ENCODE measurements at places on chromosomes 2 and 18.
A peak's percentile ranks its signal among the peaks of the same experiment; 100 is the strongest.

- DNase-seq: peak; percentile 43
These were observed at the start of gene ZSWIM2 for GRCh38 chr2:186848873-186849578. Gene ZSWIM2 (minus strand): TSS chr2:186849170. CDS start chr2:186849130, 40 bp downstream.

- DNase-seq: no peak
These were observed 169.2 kb downstream of the ZFP36L2 start for GRCh38 chr2:43057026-43057741.

DNA sequence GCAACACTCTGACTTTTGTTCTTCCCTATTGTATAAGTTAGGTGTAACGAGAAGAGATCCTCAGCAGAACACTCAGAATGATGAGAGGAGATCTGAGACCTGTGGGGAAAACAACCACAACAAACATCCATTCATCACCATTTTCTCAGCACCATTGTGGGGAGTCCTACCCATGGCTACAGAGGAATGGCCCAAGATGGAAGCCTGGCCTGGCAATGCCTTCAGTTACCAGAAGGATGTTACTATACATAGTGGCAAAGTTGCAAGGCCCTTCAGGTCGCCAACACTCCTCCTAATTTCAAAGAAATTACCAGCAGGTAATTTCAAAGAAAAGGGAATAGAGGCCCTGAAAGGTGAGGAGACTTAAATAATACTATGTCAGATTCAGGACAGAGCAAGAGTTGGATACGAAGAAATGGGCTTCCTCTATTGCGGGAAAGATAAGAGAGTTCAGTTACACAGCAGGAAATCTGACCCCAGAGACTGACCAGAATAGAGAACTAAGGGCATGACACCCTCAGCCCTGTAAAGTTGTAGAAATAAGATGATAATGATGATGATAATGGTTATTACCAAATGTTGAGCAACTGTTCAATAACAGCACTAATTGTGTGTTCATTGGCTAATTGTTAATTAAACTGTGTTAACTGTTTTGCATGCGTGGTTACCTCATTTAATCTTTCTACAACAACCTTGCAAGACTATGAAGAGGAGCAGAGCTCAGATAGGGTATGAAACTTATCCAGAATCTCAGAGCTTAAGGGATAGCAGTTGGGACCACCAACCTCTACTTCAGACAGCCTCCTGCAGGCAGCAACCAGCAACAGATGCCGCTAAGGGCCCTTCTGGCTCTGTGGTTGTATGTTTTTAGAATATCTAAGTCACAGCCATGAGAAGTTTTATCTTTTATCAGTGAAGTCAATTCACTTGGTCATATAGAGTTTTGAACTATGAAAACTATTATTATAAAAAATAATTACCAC lies 37.5 kb downstream of the DHRS9 start:
- DNase-seq: peak; percentile 47

DNA sequence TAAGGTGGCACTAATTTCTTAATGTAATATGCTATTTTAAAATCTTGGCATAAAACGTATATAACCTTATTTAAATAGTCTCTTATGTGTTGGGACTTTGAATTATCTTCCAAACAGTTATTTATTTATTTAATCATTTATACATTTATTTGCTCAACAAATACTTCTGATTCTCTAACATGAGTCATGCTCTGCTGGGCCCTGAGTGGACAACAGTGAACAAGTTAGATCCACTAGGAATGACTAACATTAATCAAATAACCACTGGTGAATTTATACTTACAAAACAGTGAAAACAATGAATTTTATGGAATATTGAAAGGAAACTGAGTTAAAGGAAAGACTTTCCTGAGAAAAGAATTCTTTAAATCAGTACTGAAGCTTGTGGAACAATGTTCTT lies 1257.2 kb upstream of the CHAC2 start:
- DNase-seq: no peak

GRCh38 chr18:73006331-73006730 lies 138.5 kb upstream of the NETO1 start:
- DNase-seq: no peak

DNA sequence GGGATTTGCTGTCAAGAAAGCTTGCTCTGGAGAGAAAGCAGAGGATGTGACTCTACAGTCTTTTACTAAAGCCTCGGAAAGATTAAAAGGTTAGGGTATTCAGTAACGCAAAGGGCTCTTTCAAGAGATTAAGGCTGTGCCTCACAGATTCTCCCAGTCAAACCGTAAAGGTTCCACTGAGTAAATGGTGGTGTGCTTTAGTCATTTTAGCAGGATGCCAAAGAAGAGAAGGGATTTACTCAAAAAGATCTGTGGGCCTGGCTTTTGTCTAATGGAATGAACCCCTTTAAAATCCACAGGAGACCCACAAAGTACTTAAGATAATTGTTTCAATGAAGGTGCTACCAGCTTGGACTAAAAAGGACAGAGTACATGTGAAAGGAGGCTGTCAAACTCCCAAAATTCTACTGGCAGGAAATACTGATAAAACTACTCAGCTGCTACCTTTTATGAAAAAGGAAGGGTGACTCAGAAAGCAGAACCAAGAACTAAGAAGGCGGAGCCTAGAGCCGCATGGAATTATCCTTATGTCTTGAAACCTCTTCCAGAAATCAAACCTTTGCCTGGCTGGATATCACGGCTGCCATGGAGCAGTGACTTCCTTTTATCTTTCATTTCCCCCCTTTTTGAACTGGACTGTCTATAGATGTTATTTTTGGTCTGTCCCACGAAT lies 670.2 kb upstream of the ZEB2 start:
- DNase-seq: peak; percentile 38

DNA sequence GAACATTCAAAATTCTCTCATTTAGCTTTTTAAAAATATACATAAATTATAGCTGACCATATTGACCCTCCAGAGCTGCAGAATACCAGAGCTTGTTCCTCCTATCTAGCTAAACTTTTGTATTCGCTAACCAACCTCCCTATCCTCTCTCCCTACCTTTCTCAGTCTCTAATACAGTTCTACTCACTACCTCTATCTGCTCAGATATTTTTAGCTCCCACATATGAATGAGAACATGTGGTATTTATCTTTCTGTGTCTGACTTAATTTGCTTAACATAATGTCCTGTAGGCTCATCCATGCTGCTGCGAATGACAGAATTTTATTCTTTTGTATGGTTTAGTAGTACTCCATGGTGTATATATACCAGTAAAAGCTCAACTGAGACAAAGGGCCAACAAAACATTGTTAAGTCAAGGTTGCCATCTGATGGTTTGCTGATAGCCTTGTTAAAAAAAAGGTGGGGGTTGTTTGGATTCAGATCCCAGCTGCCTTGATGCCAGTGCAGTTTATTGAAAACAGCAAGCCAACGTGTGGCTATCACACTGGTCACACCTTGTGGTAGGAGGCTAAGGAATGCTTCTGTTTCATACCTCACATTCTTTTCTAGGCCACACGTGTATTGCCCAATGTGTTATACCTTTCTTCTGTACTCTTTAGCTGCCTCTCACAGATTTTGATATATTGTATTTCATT lies 101.5 kb downstream of the VWA3B start:
- peak; percentile 3 for DNase-seq

GRCh38 chr2:174300114-174300513 lies 34.6 kb upstream of the SP9 start:
- no peak for DNase-seq

GRCh38 chr2:48668992-48669391 lies 51.3 kb downstream of the GTF2A1L start:
- DNase-seq: no peak

DNA sequence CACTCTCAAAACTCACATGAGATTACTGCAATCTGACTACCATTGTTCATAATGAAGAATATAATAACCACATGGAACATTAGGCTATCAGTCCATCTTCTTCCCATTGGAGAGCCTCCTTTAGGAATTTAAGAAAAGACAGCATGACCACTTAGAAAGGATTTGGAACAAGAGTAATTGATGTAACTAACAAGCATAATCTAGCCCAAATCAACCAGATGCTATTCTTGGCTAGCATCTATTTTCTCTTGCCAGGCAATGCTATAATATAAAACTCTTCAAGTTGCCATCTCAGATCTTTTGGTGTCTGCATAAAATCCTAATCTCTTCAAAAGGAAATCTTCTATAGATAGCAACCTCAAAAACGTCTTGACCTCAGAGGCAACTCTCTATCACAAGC lies 152.0 kb upstream of the REG3G start:
- no peak for DNase-seq

DNA sequence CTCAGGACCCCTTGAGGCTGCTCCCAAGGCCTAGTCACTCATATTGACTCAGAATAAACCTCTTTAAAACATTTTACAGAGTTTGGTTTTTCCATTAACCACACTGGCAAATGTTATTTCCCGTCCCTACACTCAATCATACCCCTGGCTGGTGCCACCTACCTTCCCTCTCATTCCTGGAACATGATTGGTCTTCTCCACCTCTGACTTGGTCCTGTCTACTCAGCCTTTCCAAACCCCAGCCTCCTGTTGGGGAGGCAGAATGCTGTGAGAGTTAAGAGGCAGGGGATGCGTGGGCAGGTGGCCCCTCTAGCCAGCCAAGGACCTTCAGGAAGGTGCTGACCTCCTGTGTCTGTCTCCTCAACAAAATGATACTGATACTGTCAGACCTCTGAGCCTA lies 149.3 kb downstream of the CABLES1 start:
- DNase-seq: no peak

DNA sequence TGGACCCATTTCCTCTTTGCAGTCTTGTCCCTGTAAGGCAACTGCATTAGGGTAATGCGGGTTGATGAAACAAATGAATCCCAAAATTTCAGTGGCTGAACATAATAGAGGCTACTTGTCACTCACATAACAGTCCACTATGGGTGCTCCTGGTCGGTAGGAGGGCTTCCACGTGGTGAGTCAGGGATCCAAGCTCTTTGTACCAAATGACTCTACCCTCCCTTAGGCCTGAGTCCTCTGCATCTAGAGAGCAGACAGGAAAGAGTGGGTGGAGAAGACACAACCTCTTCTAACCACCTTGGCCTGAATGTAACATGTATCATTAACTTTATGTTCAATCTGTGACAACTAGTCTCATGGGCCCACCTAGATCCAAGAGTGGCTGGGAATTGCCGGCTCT lies 86.2 kb upstream of the HAAO start:
- no peak for DNase-seq

DNA sequence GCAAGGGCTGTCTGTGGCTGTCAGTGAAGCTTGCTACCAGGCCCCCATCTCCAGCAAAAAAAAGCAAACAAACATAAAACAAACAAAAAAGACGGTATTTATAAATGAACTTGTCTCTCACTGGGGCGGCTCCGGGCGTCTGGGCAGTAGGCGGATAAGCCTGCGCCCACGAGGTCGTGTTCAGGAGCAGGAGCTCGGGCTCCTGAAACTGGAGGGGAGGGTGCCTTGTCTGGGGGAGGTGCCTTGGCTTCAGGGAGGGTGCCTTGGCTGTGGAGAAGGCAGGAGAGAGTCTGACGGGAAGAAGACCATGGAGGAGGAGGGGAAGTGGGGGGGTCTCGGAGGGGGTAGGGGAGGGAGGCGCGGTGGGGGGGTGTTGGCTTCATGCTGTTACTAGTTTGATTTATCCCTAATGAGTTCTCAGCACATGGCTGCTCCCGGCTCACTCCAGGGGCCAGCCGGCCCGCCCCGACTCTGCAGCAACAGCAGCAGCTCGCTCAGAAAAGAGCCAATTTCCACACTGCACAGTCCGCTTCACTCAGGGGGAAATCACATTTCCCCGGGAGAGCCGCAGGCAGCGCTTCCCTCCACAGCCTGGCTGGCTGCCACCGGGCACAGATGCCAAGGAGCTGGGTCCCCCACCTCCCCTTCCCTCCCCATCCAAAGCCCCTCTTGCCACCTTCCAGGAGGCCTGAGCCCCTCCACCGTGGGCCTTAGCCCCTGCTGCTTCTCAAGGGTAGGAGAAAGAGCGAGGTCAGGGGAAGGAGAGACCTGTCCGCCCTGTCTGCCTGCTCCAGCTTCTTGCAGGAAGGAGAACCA lies 38.7 kb downstream of the PSD4 start:
- no peak for DNase-seq

GRCh38 chr18:70146174-70146573 lies 59.3 kb downstream of the RTTN start:
- no peak for DNase-seq

- DNase-seq: no peak
These were observed 18.3 kb downstream of the NHEJ1 start for GRCh38 chr2:219142329-219142728.

- DNase-seq: peak; percentile 8
These were observed 493 bp downstream of the FN1 start for GRCh38 chr2:215435280-215435869.

- peak; percentile 90 for DNase-seq
These were observed 22.9 kb upstream of the DARS1 start for GRCh38 chr2:136008205-136008865.

DNA sequence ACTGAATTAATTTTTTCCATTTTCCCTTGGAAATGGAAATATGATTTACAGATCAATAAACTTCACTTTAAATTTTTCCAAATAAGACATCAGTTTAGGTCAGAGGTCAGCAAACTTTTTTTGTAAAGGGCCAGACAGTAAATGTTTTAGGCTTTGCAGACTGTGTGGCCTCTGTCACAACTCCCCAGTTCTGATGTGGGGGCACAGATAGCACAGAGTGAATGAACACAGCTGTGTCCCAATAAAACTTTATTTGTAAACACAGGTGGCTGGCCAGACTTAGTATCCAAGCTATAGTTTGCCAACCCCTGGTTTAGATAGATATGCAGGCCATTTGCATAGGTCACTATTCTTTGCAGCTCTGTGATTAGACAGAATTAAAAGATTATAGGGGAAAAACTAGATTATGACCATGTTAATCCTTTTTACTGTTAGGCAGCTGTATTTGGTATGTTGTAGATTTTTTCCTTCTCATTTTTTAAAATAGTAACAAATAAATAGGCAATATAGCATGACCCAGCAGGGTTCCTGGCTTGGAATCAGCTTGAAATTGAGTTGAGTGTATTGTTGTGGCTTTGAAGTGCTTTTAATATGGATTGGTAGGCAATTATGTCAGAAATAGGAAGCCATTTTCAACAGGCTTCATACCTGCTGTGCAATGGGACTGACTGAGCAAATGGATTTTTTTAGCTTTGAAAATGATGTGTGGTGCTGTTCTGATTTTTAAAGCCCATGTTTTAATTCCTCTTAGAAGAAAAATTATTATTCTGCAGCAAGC lies 59.7 kb downstream of the WDSUB1 start:
- no peak for DNase-seq

DNA sequence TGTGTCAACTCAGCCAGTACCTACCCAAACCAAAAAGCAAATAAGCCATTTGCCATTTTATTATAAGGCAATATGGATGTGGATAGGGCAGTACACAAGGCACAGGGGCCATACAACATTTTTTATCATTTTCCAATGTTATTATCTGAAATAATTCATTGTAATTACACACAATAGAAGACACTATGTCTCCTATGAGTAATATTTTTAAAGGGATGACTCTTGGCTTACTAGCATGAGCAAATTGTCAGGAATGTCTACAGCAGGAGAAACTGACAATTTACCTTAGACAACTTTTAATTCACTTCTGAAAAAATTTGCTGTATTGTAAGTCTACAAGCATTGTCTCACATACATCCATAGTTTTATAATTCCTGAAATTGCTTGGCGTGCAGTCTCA lies 1193.9 kb upstream of the CELF4 start:
- DNase-seq: no peak
